ENCODE measurements at places on chromosomes 3 and 15.

GRCh38 chr15:41932511-41933289 is 38.8 kb upstream of the SPTBN5 start:
- no peak for DNase-seq

- no peak for DNase-seq
These were observed 123.9 kb downstream of the GALK2 start for GRCh38 chr15:49293941-49294340.

- no peak for DNase-seq
These were observed 19.4 kb downstream of the GXYLT2 start for GRCh38 chr3:72907131-72907711.

GRCh38 chr3:72847751-72848702 is at the start of gene SHQ1:
SHQ1 (minus strand) TSS chr3:72848445; CDS start chr3:72848340, 105 bp downstream.
- peak; percentile 98 for DNase-seq

GRCh38 chr3:117282566-117282965 is 573.0 kb downstream of the TUSC7 start:
- no peak for DNase-seq

- DNase-seq, result peak; percentile 42
These were observed 50.0 kb downstream of the RLBP1 start for GRCh38 chr15:89171136-89172072.

DNA sequence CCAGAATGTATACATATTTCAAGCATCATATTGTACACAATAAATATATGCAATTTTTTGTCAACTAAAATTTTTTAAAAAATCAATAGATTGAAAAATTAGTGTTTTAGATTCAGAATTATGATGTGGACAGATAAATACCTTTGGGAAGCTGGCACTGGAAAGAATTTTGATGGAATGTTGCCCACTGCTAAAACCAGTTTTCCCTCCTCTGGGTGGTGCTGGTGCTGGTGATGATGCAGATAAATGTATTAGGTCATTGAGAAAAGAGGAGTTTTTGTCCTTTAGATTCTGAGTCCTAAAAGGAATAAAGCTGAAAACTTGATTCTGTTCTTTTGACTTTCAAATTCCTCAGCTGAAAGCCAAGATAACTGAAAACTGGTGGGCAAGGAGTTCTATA is 56.0 kb upstream of the SUCLG2 start:
- no peak for DNase-seq

DNA sequence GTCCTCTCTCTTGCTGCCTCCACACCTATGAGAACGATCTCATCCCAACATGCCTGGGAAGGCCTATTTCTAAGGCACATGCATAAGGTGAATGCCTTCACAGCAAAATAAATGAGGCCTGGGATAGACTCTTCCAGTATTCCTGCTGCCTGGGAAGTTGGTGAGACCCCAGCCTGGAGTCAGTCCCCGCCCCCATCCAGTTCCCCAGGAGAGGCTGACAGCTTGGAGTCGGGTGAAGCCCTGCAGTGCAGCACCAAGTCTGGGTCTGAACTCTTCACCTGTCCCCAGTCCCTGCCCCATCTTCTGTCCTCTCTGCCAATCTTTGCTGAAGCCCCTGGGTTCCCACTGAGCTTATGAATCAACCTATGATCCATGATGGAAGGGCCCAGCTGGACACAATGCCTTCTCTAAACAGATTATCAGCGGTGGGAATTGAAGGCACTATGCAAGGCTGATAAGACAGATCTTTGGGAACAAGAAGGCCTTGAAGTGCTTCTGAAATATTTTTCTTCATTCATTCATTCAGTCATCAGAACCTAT is 10.2 kb upstream of the APBA2 start:
- no peak for DNase-seq

- DNase-seq, result no peak
These were observed 134.9 kb upstream of the BFSP2 start for GRCh38 chr3:133264920-133265319.

DNA sequence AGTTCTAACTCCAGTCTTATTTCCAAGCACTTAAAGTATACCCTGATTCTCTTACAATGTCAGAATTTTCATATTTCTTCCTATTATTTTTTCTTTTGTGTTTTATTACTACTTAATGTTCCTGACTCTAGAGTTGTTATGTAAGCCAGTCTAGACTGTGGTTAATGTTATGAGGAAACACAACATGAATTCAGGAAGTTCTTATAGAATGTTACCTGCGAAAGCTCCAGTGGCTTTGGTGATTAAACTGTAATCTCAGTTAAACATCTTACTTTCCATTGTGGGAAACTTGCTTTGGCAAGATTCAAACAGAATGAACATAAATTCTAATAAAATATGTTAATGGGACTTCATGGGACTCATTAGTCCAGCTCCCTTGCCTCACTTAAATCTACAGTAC is 36.6 kb upstream of the CHL1 start:
- DNase-seq, result no peak

GRCh38 chr3:119810018-119810435 is 28.1 kb downstream of the NR1I2 start:
- peak; percentile 43 for DNase-seq

GRCh38 chr15:40108061-40108854 is 421 bp downstream of the BMF start:
- peak; percentile 86 for DNase-seq

- no peak for DNase-seq
These were observed 55.7 kb downstream of the PCCB start for GRCh38 chr3:136305879-136306278.

DNA sequence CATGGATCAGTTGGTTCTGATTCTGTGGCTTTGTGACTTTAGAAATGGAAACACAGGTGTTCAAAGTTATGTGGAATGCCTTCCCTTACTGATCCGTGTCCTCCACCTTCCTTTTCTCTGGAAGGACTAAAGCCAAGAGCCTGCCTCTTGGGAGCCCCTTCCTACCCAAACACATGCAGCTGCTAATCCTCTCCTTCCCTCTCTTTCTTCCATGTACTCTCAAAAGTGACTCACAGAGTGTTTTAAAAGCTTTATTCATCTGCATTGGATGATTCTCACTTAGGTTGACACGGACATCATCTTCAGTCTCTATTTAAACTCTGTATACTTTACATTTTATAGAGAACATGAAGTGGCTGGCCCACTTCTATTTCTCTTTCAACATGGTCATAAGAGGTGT is 856.5 kb upstream of the ARPP21 start:
- no peak for DNase-seq

DNA sequence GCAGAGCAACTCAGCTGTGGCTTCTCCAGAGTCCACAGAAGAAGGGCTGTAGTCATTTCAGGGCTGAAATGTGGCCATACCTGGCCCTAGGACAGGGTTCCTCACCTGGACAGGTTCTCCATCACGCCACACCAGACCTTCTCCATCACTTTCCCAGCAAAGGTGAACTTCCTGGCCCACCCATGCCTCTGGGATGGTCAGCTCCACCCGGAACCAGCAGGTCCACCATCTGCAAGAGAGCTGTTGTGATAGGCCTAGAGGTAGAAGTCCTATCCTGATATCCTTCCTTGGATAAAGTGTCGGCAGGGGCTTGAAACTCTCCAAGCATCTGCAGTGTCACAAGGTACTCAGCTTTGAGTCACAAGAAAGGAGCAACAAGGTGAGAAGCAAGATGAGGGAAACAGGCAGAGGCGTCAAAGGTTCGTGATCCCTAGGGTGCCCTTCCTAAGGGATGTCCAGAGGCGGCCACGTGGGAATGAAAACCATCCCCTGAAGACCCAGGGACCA is 948 bp downstream of the MAN2C1 start:
- no peak for DNase-seq

GRCh38 chr3:48446043-48446424 is 503 bp upstream of the ATRIP start:
- no peak for DNase-seq

GRCh38 chr3:103968131-103968530 is 1398.6 kb upstream of the ALCAM start:
- DNase-seq, result no peak

DNA sequence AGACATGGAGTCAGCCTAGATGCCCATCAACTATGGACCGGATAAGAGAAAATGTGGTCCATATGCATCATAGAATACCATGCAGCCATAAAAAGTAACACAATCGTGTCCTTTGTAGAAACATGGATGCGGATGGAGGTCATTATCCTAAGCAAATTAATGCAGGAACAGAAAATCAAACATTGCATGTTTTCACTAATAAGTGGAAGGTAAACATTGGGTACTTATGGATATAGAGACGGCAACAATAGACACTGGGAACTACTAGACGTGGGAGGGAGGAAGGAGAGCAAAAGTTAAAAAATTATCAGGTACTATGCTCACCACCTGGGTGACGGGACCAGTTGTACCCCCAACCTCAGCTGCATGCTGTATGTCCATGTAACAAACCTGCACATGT is 2.5 kb downstream of the PLD1 start:
- no peak for DNase-seq

DNA sequence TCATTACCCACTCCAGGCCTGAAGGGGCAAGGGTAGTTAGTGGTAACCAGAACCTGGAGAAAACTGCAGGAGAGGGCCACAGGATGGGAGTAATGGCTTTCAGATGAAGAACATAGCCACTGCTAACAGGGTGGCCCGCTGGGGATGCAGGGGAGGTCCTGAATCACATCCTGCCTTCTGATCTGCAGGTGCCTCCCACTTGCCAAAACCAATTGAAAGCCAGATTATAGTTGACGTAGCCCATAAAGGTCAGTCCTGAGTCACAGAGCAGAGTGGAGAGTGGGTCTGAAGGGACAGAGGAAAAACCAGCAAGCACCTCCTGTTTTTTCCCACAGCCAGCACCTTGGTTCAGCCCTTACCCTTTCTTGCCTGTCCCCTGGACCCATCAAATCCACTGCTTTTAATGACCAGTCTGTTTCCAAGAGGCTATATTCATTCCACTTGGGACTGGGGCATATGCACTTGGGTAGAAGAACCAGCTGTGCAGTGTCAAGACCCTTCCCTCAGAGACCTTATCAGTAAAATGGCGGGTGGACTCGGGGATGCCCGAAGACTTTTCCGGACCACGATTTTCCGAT is 646 bp upstream of the SLC35G2 start:
- peak; percentile 66 for DNase-seq

GRCh38 chr3:119555309-119555735 is 4.1 kb downstream of the CD80 start:
- peak; percentile 30 for DNase-seq

DNA sequence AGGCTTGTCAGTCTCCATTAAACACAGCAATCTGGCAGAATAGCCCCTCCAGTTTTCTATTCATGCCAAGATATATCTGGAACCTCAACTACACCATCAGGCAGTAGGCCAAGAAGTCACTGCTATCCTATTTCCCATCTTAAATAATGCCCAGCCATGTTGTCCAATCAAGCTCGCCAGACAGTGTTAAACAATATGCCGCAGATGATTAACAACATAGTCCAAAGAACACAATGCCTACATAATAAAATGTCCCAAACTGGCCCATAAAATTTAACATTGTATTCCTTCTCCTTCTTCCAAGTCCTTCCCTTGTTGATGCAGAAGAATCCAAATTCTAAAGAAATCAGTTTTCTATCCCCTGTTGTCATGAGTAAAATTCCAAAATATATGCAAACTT is 427.4 kb upstream of the PPP2R3A start:
- DNase-seq, result no peak

- DNase-seq, result no peak
These were observed 35.5 kb downstream of the LEO1 start for GRCh38 chr15:51936105-51936478.

DNA sequence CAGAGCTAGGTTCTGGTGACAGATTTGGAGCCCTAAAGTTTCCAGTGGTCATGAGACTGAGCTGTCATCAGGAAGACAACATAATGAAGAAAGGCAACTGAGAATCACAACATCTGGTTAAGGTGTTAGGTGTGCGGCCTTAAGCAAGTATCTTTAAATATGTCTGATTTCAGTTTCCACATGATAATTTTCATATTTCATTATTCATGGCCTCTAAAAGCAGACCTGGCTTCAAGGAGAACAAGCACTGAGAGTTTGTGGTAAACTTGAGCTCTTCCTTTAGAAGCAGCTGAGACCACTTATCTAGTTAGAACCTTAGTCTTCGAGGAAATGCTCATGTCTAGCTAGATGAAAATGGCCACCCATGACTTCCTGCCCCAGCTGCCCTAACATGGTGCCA is 25.7 kb upstream of the MYLK start:
- no peak for DNase-seq

GRCh38 chr3:108234387-108234957 is 12.2 kb upstream of the IFT57 start:
- DNase-seq, result no peak

GRCh38 chr15:79365765-79366164 is 54.9 kb downstream of the TMED3 start:
- DNase-seq, result no peak

DNA sequence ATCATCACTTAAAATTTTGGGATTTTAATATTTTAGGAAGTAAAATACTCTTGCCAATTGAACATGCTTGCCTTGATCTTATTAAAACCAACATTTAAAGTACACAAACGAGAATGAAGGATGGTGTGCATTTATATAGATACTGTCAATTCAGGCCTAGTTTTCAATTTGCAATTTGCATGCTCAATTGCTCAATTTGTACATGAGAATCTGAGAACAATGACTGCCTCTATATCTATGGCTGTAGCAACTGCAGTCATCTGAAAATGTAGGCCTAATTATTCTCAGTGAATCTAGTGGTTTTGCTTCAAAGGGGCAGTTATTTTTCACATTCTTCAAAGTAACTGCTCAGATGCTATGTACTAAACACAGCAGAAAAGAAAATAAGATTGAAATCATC is 18.8 kb downstream of the ZBBX start:
- DNase-seq, result no peak

DNA sequence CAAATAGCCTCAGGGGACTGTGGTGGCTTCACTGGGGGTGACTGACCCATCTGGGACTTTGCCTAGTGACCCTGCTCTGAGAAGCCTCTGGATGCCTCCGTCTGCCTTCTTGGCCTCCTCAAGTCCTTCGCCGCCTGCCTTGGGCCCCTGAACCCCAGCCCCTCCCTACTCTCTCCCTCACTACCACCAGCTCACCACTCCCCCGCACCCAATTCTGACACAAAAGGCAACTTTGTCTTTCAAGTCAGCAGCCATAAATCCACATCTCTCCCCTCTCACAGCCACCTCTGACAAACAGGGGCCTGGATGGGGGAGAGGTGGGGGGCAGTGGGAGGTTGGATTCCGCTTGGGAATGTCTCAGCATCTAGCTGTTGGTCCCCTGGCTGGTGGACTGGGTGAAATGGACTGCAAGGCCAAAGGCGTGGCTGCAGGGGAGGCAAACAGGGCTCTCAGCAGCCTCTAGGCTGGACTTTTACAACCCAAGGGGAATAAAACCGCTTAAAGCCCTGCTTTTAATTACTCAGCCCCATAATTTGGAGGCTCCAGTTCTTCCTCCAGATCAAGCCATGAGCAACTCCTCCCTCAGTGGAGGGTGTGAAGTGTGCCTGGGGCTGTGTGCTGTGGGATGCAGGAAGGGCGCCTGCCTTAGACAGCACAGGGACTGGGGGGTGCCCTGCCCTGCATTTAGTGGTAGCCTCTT is 33.4 kb downstream of the IGDCC3 start:
- DNase-seq, result no peak

DNA sequence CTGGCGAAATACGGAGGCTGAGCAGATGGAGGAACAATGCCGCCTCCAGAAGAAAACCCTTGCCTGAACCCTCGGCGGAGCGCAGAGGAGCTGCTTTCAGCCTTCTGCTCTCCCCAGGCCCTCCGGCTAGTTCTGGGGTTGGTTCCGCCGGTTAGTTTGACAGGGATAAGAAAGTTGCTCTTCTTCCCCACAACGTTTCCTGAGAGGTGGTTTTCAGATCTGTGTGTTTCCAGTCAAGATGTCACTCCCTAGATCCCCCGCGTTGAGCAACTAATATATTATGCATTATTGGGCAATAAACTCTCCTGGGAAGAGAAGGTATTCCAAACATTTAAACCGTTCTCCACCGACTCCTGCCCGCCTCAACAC is 551 bp downstream of the NLGN1 start:
- DNase-seq, result no peak
